ENCODE measurements at places on chromosomes 16 and 17.

DNA sequence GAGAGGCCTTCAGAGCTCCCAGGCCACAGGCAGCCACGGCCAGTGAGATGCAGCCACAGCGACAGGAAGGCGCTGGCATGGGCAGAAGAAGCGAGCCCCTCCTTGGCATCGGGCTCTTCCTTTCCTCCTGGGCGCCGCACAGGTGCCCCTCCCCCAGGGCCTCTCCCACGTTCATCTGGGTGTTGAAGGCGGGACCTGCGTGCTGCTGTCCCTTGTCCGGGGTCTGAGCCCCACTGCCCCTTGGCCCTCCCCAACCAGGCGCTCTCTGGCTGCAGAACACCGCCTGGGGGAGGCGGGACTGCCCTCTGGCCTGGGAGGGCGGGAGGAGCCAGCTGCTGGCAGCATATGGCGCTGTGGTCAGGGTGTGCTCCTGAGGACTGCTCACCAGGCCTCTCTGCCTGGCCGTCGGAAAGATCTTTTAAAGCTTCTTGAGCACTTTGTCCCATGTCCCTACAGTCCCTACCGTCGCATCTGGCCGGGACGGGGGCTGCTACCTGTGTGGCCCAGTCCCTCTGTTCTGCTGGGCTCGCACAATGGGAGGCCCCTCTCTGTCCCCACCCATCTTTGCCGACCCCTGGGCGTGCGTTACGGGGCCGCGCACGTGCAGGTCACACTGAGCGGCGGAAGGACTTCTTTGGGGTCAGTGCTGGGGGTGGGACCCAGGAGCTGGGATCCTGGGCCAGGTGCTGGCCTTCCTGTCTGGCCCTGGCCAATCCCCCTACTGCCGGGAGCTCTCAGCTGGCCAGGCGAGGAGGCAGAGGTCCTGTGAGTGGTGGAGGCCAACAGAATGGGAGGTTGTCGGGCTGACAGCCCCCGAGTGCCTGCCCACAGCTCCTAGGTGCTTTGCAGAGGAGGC lies 1.7 kb downstream of the SLC25A10 start:
- DNase-seq: no peak

GRCh38 chr17:15403276-15403939 lies 62.0 kb upstream of the TEKT3 start:
- no peak for DNase-seq

GRCh38 chr16:48137822-48138221 lies 18.0 kb downstream of the ABCC12 start:
- DNase-seq: peak; percentile 44

- DNase-seq: no peak
These were observed 70.6 kb downstream of the AMFR start for GRCh38 chr16:56354746-56355145.

GRCh38 chr17:42672038-42672437 lies 4.8 kb downstream of the PLEKHH3 start:
- no peak for DNase-seq

- DNase-seq: no peak
These were observed 594.8 kb upstream of the CDH5 start for GRCh38 chr16:65771707-65772106.

- no peak for DNase-seq
These were observed 5.0 kb upstream of the SRL start for GRCh38 chr16:4246777-4247459.

- DNase-seq: no peak
These were observed 1.0 kb upstream of the KRT20 start for GRCh38 chr17:40886090-40886489.

- no peak for DNase-seq
These were observed 27.9 kb downstream of the MBTPS1 start for GRCh38 chr16:84088695-84089395.

Measured in cerebellar nuclear complex (tissue), 1 donor.